ENCODE measurements at places on chromosomes 1 and 21.

- DNase-seq, result no peak
These were observed 19.8 kb downstream of the RAP1GAP start for GRCh38 chr1:21649315-21649714.

- DNase-seq, result peak; percentile 90
These were observed 2.8 kb downstream of the S100A6 start for GRCh38 chr1:153532769-153533599.

GRCh38 chr21:17560377-17561025 lies 47.7 kb downstream of the CXADR start:
- no peak for DNase-seq

- DNase-seq, result no peak
These were observed 121.1 kb downstream of the FOXD2 start for GRCh38 chr1:47558601-47559593.

DNA sequence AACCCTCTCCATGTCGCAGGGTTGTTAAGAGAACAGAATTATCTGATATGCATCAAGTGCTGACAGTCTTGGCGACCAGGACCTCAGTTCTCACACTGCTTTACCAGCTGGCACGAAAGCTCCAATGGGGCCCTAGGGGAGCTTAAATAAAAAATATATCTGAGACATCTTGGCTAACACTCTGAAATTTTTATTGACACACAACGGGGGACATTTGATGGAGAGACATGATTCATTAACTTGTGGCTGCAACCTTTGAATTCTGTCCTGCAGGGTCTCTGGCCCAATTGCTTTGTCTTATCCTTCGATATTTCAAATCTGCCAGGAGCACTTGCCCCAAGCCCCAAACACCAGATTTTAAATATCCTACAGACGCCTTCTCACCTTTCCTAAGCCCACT lies 567.0 kb downstream of the AJAP1 start:
- DNase-seq, result no peak

GRCh38 chr1:209670441-209671082 lies 4.7 kb upstream of the G0S2 start:
- DNase-seq, result no peak

DNA sequence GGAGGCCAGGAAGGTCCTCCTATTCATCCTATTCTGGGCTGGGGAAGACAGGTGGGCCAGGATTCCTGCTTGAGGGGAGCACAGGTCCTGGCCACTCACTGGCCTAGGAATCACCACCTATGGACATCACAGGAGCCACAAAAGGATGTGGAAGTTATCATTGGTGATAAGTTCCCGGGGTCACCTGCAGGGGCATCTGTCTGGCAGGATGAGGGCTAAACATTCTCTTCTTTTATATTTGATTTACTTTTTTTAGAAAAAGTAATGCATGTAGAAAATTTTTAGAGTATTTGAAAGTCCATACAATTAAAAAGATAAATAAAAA lies 33.2 kb upstream of the KIAA0040 start:
- no peak for DNase-seq

DNA sequence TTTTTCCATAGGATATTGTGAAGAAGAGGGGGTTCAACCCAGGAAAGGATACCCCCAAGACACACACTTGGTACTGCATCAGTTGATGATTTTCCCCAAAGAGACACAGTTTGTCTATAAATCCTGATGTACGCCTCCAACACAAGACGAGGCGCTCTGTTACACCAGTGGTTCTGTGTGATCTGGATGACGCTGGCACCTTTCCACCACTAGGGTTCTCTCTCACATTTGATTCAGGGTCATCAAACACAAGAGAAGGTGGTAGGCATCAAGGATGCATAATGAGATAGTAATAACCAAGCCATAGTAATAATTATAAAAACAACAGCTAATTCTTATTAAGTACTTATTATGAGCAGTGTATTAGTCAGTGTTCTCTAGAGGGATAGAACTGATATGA lies 508.8 kb upstream of the ZP4 start:
- no peak for DNase-seq

- DNase-seq, result peak; percentile 12
These were observed 33.7 kb downstream of the PTP4A2 start for GRCh38 chr1:31904339-31905092.

- no peak for DNase-seq
These were observed 873 bp upstream of the PI4KB start for GRCh38 chr1:151327903-151328674.

- peak; percentile 15 for DNase-seq
These were observed 261.6 kb downstream of the CAMTA1 start for GRCh38 chr1:7046891-7047290.

GRCh38 chr1:84010136-84010535 lies 11.2 kb upstream of the TTLL7 start:
- no peak for DNase-seq

- no peak for DNase-seq
These were observed 85.3 kb downstream of the LEPR start for GRCh38 chr1:65505547-65506300.

DNA sequence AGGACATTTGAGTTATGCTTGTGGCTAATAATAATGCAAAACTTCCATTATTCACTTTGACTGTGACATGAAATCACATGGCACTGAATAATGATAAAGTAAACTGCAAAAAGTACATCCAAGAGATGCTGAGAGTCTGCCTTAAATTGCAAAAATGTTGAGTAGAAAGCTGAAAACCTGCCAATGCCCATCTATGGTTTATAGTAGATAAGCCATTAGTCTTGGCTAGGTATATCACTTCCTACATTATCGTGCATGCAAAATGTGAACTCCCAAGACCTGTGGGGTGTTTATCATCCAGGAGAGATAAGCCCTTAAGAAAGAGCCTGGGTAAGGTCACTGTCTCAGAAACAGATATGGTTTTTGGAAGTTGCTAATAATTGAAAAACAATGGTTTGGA lies 208.7 kb upstream of the DPYD start:
- no peak for DNase-seq

GRCh38 chr1:235127732-235128455 lies 743 bp downstream of the TOMM20 start:
- no peak for DNase-seq

- DNase-seq, result no peak
These were observed 35.9 kb upstream of the CCDC27 start for GRCh38 chr1:3716351-3716750.

GRCh38 chr1:218880484-218881060 lies 293.1 kb upstream of the LYPLAL1 start:
- no peak for DNase-seq

GRCh38 chr1:15847893-15848142 lies 311 bp downstream of the SPEN start:
- no peak for DNase-seq

DNA sequence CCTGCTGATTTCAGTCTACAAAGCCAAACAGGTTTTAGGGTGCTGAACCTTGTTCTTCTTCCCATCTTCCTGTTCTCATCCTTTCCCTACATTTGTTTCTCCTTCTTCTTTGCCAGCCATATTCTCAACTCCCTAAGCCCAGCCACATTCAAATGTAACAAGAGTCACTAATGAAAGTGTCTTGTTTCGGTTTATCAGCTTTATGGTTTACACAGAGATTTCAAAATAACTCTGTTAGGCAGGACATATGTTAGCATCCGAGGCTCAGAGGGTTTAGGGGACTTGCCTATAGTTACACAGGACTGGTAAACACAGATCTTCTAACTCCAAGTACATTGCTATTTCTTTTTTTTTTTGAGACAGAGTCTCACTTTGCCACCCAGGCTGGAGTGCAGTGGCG lies 61.3 kb downstream of the NDUFS5 start:
- DNase-seq, result no peak

DNA sequence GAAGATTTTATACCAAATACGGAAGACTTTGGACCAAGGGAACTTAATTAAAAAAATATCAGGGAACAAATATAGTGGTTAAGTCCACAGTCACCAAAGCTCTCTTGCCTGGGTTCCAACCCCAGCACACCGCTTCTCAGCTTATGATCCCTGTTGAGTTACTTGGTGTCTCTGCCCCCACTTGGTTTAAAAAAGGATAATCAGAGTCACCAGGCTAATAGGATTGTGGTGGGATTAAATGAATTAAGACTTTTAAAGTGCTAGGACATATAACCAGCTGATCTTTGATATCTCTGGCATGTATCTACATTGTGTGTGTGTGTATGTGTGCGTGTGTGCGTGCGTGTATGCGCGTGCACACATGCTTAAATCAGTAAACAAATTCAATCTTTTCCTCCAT lies 474.7 kb upstream of the DAB1 start:
- DNase-seq, result no peak

- no peak for DNase-seq
These were observed 553.3 kb upstream of the USP24 start for GRCh38 chr1:55768327-55768952.

GRCh38 chr1:64601207-64601606 lies 131.3 kb downstream of the CACHD1 start:
- DNase-seq, result no peak

DNA sequence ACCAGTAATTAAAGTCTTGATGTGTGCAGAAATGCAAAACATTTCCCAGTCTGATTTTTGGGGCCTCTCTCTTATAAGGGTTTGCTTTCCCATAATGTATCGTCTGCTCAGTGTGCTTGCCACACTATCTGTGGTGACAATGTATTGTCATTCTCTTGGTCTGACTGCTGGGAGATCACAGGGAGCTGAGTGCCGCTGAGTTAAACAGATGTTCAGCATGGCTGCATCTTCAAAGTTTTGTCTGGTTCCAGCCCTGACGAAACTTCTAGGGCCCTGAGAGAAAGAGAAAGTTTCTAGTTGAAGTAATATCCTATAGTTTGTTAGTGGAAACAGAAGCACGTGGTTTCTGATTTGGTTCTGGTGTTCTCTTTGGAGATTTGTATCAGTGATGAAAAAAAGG lies 42.6 kb downstream of the DNM3 start:
- DNase-seq, result no peak

DNA sequence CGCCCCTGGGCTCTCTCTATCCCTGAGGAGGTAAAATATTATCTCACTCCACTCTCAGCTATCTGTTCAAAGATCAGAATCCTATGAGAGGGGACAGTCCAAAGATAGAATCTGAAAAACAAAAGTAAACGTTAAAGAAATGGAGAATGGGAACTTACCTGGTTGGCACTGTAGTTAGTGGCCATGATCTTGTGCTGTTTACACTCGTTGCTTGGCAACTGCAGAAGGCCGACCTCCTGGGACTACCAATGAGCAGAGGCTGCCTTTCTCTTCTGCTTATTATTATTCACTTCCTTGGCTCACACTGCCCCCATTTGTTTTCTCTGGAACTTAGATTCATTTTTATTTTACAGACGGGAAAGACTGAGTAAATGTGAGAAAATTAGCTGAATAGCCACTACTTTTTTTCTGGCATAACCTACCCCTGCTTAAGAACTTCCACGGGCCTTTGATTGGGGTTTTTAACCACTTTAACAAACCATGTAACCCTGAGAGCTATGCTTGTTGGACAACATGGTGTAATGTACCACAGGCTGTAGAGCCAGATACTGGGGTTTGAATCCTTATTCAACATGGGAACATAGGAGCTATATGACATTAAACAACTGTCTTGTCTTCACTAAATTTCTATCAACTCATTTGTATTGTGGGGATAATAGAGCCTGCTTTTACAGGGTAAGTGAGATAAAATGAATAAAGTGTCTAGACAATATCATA lies at the start of gene CFAP126:
Gene CFAP126 (minus strand): TSS at position 193 of the 717 bp plus-strand sequence. CDS start 8 bp downstream, at position 185.
- DNase-seq, result peak; percentile 55

DNA sequence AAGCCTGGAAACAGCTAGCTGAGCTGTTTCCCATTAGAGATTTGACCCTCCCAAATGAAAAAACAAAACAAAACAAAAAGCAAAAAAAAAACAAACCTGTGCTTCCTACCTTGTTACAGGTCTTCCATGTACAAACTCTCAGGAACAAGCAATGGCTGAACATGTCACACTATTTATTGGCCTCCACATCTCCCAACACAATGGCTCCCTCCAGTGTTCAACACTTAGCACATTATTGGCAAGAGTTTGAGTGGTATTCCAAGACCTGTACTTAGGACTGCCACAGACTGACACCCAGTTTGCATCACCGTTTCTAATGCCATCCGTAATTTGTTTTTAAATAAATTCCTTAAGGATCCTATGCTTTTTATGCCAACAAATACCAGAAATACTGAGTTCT lies 195.0 kb upstream of the OLFM3 start:
- peak; percentile 26 for DNase-seq

DNA sequence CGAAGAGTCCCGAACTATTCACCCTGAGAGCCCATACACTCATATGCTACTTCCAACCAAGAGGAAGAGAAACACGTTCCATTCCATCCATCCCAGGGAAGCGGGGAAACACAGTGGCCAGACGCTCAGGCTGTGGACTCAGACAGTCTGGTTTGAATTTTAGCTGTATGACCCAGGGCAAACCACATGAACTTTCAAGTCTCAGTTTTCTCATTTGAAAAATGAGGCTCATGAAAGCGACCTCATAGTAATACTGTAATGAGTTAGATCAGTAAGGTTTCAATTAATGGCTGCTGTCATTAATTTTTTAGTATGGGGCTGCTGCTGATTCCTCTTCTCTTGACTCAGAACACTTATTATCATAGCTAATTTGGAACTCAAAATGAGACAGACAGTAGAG lies 1.5 kb downstream of the FCRL4 start:
- DNase-seq, result no peak

DNA sequence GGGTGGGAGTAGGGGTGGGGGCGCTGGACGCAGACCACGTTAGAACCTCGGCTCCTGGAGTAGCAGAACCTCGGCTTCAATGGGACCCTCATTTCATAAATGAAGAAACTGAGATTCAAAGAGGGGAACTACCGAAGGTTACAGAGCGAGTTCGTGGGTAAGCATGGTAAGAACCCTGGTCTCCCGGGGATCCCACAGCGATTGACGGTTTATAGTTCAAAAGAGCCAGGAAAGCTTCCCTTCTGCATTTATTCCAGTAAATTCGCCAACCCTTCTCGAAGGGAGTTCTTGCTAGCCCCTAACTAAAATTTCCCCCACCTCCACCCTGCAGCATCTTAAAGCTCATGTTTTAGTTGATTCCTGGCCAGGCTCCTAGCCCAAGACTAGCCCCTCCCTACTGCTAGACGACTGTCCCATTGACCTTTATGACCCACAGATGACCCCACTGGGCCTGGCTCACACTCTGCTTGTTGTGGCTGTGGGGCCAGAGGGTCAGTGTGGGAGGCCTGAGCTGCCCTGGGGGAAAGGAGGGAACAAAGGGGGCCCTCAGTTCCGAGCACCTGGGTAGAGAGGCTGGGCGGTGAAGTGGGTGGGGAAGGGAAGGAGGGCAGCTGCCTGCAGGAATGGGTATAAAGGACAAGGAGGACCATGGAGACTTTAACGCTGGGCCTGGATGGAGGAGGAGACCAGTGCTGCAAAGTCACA lies 558 bp upstream of the KIF21B start:
- no peak for DNase-seq

GRCh38 chr1:3063379-3064295 lies 5.4 kb upstream of the PRDM16 start:
- DNase-seq, result no peak

GRCh38 chr1:75327395-75327794 lies 193.2 kb downstream of the LHX8 start:
- DNase-seq, result no peak
